Frontal cortex (tissue), 4 donors: ENCODE measurements at places on chromosomes 7 and 10. TPM values are rescaled to one million over a fixed set of nuclear protein-coding genes. Genes with fewer than 3 reads are reported as not detected.

- DNase-seq = no peak
Measured at GRCh38 chr10:18082381-18082780, 57.8 kb upstream of the CACNB2 start.

GRCh38 chr7:85950418-85950817 lies 693.3 kb upstream of the GRM3 start:
- no peak for DNase-seq

DNA sequence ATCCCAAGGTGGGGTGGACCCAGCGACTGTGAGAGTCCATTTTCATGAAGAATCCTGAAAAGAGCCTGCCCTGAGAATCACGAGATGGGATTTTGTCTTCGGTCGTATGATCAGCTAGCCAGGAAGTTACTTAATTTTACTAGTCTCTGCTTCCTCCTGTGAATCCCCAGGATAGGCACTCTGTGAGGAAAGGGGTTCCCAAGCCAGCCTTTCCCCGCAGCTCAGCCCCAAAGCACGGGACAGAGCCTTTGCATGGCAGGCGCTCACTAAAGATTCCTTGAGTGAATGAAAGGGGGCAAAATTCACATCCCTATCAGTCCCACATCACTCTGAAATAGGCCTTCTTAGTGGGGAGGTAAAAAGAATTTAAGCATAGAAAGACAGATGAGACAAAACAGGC lies 219.6 kb downstream of the ADARB2 start:
- DNase-seq = no peak

GRCh38 chr7:77450054-77450453 lies 33.9 kb upstream of the GSAP start:
- no peak for DNase-seq

DNA sequence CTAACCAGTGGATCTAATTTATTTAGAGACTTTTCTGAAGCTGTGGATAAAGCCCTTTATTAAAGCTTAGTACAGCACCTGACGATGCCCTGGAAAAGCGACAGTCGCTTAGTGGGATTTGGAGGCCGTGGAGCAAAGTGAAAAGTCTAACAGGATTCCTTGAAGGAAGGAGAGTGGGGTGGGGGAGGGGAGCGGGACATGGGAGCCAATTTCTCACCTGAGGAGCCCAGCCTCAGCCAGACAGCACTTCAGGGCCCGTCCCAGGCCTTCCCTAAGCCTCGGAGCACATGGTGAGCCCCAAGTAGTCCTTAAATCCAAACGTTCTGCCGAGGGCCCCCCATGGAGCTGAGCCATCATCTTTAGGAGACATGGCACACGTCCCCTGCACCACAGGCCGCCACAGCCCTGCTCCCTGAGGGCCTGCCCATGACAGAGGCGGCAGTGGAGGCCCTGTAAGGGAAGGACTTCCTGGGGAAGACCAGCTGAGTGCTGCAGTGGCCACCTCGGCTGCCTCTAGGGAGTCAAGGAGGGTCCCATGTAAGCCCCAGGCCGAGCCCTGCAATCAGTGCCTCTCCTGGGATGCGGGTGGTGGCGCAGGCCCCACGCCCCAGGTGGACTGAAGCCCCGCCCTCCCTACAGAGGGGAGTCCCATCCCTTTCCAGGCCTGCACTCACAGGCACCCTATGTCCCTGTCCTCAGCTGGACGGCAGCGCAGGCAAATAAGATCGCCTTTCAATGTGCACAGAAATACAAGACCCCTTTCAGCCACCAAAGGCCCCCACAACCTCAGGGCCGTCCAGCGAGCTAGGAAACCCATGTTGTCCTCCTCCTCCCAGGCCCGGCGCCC lies 187.0 kb downstream of the MAD1L1 start:
- DNase-seq = no peak

DNA sequence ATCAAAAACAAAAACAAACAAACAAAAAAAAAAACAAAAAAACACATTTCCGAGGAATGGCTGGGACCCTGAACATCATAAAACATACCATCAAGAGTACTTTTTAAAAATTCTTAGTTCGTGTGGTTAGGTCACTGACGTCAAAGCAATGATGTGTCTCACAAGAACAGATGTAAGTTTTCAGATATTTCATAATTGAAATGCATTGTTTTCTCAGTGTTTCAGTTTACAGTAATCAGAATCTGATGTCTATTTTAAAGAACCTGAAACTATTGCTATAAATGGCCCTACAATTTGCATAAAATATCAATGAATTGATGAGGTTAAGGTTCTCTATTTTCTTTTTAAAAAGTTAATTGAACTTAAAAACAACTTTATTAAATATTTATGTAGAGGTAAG lies 103.7 kb upstream of the HGF start:
- no peak for DNase-seq

GRCh38 chr10:104277785-104278184 lies 8.8 kb downstream of the GSTO2 start:
- DNase-seq = no peak

- no peak for DNase-seq
Measured at GRCh38 chr7:106038289-106038688, 73.8 kb downstream of the SYPL1 start.

DNA sequence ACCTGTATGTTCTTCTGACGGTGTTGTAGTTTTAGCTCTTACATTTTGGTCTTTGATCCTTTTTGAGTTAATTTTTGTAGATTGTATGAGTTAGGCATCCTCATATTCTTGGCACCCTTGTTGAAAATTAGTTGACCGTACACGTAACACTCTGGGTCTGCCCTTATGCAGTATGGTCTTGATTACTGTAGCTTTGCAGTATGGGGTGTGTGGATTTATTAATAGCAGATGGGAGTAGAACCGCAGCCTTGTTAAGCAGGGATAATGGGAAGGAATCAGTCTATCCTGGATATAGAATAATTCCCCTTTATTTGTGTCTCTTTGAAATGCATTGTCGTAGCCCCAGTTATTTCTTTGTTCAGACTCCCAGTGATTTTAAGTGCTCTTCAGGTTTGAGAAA lies 95.5 kb downstream of the UBE3C start:
- no peak for DNase-seq

GRCh38 chr7:42029405-42029804 lies 207.6 kb downstream of the GLI3 start:
- no peak for DNase-seq

DNA sequence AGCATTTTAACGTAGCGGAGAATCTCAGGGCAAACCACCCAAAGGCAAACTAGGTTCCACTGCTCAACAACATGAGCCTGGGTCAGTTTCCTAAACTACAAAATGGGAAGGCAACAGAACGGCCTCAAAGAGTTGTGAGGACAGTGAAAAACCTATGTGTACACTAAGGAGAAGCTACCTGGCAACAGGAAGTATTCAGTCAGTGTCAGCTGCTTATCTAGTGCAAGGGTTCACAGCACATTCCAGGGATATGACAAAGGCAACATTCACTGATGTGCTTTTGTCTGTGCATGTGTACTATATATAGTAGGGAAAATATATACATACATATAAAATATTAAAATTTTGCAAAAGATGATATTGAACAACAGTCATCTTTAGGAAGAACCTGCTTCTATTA lies 17.2 kb downstream of the NUDCD3 start:
- DNase-seq = no peak

- DNase-seq = no peak
Measured at GRCh38 chr10:11017000-11017569, 587 bp upstream of the CELF2 start.

DNA sequence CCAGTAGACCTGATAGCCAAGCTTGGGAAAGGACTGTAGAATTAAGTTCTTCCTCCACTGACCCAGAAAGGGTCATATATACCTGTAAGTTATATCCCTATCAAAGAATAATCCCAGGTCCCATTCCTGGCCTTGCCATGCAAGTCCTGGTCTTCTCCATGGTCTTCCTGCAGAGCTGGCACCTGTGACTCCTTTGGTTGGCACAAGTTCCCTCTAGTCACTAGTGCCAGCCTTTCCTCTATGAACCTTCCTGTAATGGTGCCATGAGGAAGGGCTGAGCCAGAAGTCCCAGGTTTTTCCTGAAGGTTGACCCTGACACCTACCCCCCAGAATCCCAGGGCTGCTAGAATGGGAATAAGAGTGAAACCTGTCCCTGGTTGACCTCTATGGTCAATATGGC lies 54.1 kb upstream of the UNC5B start:
- DNase-seq = no peak

DNA sequence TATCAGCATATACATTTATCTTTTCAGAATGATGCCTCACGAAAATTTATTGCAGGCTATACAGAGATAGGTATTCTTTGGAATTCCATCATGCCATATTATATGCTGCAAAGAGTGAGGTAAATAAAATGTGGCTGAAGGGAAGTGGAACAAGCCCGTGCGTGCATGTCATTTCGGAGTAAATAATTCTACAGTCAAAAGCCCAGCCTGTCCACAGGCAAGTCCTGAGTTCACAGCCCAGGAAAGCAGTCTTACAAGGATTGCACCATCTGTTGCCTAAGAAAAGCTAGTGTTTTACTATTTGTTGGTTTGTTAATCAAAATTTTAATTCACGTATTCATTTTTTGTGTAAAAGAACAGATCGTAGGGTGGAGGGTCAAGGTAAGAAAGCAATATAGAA lies 292.4 kb upstream of the AKR1E2 start:
- DNase-seq = no peak

DNA sequence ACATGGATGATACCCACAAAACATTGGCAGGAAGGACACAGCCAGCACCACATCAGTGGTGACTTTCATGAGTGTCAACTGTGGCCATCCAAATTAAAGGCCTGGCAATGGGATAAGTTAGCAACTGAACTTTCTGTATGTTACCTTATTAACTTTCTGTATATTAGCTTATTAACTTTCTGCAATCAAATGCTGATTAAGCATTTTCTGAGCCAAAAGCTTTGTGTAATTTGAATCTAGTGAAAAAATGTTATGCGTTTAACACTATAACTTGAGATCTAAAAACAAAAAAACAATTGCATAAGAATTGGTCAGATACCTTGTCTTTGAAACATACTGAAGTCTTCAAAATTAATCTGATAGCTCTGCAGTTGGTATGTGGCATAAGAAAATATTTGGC lies 159.3 kb downstream of the ZNF33B start:
- DNase-seq = no peak

DNA sequence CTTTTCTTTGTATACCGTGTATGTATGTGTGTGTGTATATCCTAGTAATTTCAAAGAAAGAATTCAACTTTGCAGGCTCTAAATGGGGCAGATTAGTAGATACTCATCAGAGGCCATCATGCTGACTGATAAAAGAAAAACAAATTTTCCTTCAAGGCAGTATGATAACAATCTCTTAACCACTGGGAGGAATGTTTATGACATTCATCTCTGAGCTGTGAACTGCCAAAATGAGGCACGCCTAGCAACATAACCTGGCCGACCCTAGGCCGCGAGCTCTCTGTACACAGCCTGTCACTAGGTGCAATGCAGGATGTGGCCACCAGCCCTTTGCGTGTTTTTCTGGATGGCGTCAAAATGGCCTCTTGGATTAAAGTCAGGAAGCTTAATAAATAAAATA lies 343.7 kb upstream of the GALNT17 start:
- DNase-seq = no peak

GRCh38 chr7:30312178-30312577 lies 27.8 kb downstream of the ZNRF2 start:
- DNase-seq = no peak

- no peak for DNase-seq
Measured at GRCh38 chr10:124995605-124996004, 53.7 kb downstream of the ZRANB1 start.

- no peak for DNase-seq
Measured at GRCh38 chr10:32033171-32033570, 23.1 kb downstream of the KIF5B start.

DNA sequence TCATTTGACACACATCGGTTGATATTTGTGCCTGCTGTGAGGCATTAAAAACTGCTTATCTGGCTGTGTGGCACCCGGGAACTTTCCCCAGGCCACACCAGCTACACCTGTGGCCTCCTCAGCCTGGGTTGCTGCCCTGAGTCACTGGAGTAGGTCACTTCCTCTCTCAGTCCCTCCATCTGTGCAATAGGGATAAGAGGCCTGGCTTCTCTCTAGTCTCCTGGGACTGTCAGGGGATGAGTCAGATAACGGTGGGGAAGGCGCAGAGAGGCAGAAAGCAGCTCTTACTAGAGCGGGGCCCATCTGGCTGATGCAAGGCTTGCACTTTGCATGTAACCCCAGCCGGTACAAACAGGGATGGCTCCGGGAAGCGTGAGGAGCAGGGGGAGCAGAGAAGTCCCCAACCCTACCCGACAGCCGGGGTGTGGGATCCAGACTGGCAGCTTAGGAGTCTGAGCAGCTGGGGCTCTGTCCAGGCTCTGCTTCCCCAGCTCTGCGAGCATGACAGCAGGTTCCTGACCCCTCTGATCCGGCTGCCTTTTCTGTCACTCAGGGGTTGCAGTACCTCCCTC lies 34.0 kb downstream of the DNAJB12 start:
- peak; percentile 55 for DNase-seq

DNA sequence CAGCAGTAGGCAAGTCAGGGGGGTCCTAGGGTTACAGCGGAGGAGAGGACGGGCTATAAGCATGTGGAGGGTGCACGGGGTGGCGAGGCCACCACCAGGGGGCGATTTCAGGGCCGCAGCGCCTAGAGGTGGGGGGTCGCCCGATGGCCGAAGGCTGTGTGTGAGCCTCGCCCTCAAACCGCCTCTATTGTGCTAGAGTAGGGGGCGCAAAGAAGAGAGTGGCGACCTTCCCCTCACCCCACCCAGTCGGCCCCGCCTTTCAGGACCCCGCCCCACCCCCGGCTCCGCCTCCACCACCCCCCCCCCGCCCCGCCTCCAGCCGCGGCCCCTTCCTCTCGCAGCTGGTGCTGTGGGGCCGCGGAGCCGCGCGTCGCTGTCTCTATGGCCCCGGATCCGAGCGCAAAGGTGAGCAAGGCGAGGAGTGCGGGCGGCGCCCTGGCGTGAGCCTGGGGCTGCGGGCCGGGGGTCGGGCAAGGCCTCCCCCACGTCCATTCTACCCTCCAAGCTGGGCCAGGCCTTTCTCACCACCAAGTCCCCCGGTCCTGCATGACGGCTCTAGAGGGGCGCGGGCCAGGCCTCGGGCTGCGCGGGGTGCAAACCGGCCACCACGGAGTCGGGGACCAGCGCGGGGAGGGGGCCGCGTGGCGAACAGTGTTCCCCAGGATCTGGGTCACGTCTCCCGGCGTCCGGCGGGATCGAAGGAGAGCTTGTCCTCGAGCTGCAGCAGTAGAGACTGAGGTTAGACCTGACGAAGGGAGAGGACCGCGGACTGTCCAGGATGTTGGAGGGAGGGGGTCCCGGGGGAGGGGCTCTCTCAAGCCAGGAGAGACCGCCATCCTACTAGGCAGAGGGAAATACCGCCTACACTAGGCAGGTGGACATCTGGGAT lies at the start of gene SEMA4G:
Gene SEMA4G, plus strand, starts transcription at position 318 of the 889 bp plus-strand sequence. CDS start 3,409 bp downstream, outside the sequence.
- peak; percentile 61 for DNase-seq

The ZPBP gene
- 0.41 TPM for total RNA-seq

The PRR15 gene
- 0.41 TPM for total RNA-seq

The ATG9B gene
- total RNA-seq = 2.4 TPM

The RPEL1 gene
- not detected for total RNA-seq

The COL13A1 gene
- total RNA-seq = 2.0 TPM

The VWDE gene
- 1.2 TPM for total RNA-seq

The NUTM2D gene
- total RNA-seq = 6.9 TPM

The TFEC gene
- 0.82 TPM for total RNA-seq

The CUL1 gene
- total RNA-seq = 62.8 TPM

The DHTKD1 gene
- total RNA-seq = 80.7 TPM

The AEBP1 gene
- 4.1 TPM for total RNA-seq

The TAS2R3 gene
- total RNA-seq = 1.2 TPM

The IMMP2L gene
- total RNA-seq = 9.8 TPM

The HGF gene
- 5.7 TPM for total RNA-seq
